ENCODE measurements at places on chromosomes 1 and 21.

DNA sequence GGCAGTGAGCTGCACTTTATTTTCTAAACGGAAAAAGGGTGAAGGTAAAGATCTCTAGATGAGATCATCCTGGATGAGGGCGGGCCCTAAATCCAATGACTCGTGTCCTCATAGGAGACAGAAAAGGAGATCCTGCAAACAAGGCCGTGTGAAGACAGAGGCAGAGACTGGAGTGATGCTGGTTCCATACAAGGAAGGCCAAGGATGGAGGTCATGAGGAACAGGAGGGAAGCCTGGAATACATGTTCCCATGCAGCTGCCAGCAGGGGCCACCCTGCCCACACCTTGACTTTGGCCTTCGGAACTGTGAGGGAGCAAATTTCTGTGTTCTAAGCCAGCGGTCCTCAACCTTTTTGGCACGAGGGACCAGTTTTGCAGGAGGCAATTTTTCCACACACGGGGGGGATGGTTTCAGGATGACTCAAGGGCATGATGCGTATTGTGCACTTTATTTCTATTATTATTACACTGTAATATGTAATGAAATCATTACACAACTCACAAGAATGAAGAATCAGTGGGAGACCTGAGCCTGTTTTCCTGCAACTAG lies 94.3 kb downstream of the PSMG1 start:
- DNase-seq = peak; percentile 81

DNA sequence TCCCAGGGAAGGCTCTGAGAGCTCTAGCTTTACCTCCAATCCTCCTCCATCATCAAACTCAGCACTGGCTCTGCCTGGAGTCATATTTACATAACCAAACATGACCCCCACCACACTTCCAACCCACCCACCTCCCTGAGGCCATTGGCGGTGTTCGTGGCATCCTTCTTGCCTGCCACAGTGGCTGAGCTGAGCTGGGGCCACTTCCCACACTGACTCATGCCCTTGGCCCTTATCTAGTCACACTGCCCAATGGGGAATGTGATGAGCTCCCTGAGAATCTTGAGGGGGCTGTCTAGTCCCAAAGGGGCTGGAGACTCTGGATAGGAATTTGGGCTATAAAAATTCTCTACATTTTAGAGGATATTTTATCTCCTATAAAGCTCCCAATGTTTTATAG lies 230.9 kb upstream of the IRF2BP2 start:
- DNase-seq = peak; percentile 63

GRCh38 chr1:30758785-30759380 lies 1.3 kb upstream of the LAPTM5 start:
- DNase-seq = peak; percentile 43

DNA sequence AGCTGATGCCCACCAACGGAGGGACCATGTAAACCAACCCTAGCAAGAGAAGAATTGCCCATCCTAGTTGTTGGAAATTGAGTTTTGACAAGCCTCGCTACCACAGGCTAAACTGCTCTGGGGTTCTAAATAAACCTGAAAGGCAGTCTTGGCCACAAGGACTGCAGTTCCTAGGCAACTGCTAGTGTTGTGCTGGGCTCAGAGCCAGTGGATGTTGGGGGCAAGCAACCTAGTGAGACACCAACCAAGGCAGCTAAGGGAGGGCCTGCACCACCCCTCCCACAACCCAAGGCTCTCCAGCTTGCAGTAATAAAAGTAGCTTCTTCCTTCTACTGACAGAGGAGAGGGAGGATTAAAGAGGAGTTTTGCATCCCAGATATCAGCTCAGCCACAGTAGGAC lies 102.4 kb upstream of the PKN2 start:
- no peak for DNase-seq

DNA sequence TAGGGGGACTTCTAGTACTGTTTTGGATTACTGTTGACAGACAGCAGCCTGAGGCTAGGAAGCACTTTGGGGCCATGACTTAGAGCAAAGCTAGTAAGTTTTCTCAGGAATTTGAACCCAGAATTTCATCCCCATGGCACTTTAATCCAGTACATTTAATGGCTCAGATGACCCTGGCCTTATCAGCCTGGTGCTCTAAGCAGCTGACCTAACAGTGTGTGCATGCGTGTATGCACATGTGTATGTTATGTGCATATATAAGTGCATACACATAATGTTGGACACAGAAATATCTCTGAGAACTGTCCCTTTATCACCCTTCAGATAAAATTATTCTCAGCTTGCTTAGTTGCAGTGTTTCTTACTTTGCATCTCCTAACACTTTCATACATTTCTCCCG lies 115.0 kb downstream of the CLIC6 start:
- DNase-seq = no peak

DNA sequence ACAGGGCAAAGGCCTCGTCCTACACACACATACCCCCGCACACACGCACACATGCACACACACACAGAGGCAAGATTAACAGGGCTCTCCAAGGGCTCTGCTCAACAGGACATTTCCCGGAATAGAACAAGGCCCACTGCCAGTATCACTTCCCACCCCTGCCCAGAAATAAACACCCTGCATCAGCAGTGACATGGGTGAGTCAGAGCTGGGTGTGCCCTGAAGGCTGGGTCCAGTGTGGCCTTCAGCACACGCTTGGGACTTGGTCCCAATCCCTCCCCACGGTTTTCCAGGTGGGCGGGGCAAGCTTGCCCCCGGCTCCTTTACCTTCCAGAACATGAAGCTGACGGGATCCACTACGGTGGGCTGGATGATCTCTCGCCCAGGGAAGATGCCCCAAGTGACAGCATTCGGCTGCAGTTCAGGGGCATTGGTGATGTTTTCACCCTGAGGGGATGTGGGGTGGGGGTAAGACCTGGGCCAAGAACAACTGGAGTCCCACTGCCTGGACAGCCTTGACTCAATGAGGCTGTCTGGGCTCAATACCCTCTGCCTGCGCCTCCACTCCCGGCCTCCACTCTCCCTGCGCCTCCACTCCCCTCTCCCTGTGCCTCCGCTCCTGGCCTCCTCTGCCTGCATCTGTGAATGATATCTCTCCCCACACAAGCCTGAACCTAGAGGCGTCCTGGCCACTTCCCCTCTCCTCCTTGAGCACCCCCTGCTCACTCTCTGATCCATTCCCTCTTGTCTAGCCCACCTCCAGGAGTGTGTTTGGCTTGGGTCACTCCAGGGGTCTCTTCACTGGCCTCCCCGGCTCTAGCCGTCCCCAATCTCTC lies 14.7 kb downstream of the MTHFR start:
- peak; percentile 87 for DNase-seq

DNA sequence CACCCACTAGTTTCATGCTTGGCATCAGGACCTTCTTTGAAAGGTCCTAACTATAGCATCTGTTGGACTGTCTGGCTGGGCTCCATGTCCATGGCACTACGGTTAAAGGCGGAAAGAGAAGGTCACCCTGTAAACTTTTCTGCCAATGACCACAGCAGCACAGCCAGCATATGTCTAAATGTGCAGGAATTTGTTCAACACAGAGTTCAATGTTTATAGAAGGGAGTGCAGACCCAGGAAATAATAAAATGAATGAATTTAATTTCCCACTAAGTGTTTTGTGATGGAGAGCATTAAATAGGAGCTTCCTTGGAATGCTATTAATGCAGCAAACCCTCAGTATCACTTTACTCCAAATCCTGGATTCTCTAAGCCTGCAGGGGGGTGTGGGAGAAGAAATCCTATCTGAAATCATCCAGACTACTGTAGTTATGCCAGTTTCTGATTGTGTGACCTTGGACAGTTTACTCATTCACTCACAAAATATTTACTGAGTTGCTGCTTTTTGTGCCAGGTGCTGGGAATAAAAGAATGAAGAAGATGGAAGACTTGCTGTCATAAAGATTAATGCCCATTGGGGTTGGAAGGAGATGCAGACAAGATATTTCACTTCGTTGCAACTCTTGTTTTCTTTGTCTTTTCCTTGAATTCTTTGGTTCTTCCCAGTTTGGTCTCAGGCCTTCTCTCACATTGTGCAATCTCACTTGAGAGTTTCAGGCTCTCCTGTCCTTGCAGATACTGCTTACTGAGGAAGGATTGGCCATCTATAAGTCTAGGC lies 195.0 kb downstream of the ROR1 start:
- no peak for DNase-seq

DNA sequence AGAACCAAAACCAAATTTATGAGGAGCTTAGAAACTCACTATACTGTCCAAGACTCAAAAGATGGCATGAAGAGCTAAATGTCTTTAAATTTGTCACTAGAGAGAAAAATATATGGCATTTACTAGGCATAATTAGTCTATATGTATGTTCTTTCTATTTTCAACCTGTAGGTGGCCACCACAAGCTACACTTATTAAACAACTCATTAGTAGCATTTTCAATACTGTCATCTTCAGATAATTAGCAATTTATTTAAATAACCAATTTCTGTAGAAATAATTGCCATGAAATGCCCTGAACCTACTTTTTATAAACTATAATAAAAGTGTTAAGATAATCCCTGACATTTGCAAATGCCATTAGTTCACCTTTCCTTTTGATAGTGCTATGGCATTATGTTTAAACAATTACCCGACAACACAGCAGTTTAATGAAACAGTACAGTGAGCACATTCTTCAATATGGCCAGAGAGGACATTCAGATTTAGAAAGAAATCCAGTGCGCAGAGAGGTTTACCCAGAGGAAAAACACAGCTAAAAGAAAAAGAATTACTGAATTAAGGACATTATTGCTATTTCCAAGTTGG lies 522.5 kb downstream of the PTBP2 start:
- peak; percentile 25 for DNase-seq

- DNase-seq = no peak
These were observed 10.2 kb downstream of the PHGDH start for GRCh38 chr1:119721896-119722295.

- no peak for DNase-seq
These were observed 23.0 kb downstream of the RNF2 start for GRCh38 chr1:185068341-185068740.

- DNase-seq = peak; percentile 49
These were observed 4.4 kb upstream of the ADAMTS1 start for GRCh38 chr21:26849428-26850115.

GRCh38 chr1:201774224-201774982 lies 54.6 kb upstream of the IPO9 start:
- DNase-seq = peak; percentile 80

DNA sequence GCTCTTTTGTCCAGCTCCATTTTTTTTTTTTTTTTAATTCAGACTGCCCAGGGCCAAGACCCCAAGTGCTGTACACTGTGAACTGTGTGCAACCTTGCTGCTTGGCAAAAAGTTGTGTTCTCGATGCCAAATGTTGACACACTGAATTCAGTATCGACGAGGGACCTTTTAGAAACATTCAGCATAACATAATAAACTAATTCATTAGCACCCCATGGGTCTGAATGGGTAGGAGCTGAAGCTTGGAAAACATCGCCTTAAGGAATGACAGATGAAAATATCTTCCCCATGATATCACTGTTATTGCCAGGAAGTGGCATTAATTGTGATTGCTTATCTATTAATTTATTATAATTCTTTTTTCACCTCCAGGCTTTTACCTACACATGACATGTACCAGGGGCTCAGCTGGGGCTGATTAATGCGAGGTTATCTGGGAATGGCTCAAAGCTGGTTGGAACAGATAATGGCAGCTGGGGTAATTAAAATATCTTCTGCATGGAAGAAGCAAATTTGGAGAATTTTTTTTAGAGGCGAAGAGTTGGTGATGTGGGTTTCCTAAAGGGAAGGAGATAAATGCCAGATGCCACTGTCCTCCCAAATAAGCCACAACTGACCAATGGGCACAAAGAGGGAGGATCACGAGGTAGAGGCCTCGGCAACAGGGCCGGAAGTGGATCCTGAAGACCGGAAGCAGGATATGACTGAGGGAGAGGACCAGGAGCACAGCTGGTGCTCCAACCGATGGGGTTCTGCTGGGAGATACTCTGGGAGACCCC lies 169.3 kb downstream of the GRIK3 start:
- peak; percentile 48 for DNase-seq

- DNase-seq = peak; percentile 16
These were observed 74.0 kb upstream of the ADAMTS5 start for GRCh38 chr21:27040738-27041469.

DNA sequence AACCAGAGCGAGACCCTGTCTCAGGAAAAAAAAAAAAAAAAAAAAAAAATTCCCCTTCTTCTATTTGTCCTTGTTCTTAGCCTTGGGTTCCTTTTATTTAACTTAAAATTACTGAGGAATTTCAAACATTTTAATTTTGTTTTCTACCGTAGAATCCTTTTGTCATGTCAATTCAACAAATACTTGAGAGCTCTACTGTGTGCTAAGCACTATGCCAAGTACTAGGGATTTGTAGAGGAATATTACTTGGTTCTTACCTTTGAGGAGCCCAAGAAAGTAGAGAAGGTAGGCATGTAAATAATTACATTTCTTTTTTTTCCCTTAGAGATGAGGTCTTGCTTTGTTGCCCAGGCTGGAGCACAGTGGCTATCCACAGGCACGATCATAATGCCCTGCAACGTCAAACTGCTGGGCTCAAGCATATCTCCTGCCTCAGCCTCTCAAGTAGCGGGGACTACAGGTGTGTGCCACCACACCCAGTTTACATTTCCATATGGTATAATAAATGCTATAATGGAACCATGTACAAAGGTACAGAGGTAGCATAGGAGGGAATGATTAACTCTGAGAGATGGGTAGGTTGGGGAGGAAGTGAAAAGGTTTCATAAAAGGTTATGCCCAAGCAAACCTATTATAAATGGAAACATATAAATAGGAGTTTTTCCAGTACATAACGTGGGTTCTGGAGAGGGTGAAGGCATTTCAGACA lies 104.0 kb downstream of the ATG4C start:
- no peak for DNase-seq

- no peak for DNase-seq
These were observed 2.0 kb downstream of the CHML start for GRCh38 chr1:241638099-241638682.

GRCh38 chr1:189960769-189961168 lies 516.9 kb downstream of the BRINP3 start:
- no peak for DNase-seq

DNA sequence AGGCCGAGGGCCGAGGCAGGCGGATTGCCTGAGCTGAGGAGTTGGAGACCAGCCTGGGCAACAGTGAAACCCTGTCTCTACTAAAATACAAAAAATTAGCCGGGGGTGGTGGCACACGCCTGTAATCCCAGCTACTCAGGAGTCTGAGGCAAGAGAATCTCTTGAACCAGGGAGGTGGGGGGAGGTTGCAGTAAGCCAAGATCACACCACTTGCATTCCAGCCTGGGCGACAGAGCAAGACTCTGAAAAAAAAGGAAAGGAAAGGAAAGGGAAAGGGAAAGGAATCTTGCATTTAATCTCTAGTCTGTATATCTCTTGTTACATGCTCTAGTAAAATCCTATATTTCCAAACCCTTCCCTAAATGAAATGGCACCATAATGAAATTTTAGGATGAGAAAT lies 328.3 kb upstream of the ADGRL2 start:
- DNase-seq = no peak

- DNase-seq = no peak
These were observed 1581.4 kb downstream of the KCNT2 start for GRCh38 chr1:195026792-195027191.

DNA sequence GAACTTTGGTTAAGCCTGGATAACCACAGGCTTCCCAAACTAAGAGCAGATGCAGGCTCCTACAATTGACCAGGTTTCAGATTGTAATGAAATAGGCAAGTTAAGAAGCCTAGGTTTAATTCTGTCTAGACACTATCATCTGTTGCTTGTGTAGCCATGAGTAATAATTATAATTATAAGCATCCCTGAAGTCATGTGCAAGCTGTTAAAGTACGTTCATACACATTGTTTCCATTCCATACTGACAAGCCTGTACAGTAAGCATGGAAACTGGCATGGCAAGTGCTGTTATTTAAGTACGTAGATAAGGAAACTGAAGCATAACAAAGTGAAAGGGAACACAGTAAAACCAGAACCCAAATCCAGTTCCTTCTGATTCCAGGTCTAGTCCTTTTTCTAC lies 557.2 kb upstream of the BEND5 start:
- DNase-seq = no peak

- no peak for DNase-seq
These were observed 28.5 kb downstream of the TNN start for GRCh38 chr1:175095978-175096607.
